ENCODE measurements at places on chromosomes 7 and 10.
A peak's percentile ranks its signal among the peaks of the same experiment; 100 is the strongest.

GRCh38 chr7:68185631-68186456 lies 1189.2 kb downstream of the TYW1 start:
- H3K4me1 ChIP-seq: no peaks in the 10 kb centered on the region
- H3K4me3 ChIP-seq: no peak overlapping the region
- no peaks in the 10 kb centered on the region for H3K27me3 ChIP-seq
- no peaks in the 10 kb centered on the region for H3K36me3 ChIP-seq
- no peak overlapping the region for H3K27ac ChIP-seq

- H3K27me3 ChIP-seq: no peaks in the 10 kb centered on the region
- H3K36me3 ChIP-seq: no peaks in the 10 kb centered on the region
- no peak for DNase-seq
- H3K4me3 ChIP-seq: no peak overlapping the region
- H3K4me1 ChIP-seq: no peaks in the 10 kb centered on the region
- no peak overlapping the region for H3K27ac ChIP-seq
Observed at GRCh38 chr7:18754766-18755165, 259.2 kb downstream of the HDAC9 start.

GRCh38 chr7:95276114-95276513 lies 48.2 kb downstream of the PON1 start:
- no peaks in the 10 kb centered on the region for H3K4me1 ChIP-seq
- H3K36me3 ChIP-seq: no peaks in the 10 kb centered on the region
- H3K27ac ChIP-seq: no peak overlapping the region
- no peak for DNase-seq

DNA sequence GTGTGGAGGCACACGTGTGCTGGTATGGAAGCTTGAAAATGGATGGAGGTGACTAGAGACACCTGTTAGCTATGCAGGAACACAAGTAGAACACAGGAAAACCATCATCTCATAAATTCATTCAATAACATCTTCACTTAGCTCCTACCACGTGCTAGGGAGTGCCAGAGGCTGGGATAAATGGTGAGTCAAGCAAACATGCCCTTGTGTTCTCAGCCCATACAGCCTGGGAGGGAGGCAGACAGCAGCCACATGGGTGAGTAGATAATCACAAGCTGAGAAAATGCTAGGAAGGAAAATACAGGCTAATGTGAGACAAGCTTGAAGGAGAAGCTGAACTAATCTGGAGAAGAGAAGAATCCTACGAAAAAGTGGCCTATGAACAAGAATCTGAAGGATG lies 468.0 kb upstream of the ZMIZ1 start:
- no peaks in the 10 kb centered on the region for H3K36me3 ChIP-seq
- H3K4me1 ChIP-seq: no peaks in the 10 kb centered on the region
- peaks cover 2% of the 10 kb centered on the region for H3K27me3 ChIP-seq
- H3K27ac ChIP-seq: no peak overlapping the region
- DNase-seq: no peak

DNA sequence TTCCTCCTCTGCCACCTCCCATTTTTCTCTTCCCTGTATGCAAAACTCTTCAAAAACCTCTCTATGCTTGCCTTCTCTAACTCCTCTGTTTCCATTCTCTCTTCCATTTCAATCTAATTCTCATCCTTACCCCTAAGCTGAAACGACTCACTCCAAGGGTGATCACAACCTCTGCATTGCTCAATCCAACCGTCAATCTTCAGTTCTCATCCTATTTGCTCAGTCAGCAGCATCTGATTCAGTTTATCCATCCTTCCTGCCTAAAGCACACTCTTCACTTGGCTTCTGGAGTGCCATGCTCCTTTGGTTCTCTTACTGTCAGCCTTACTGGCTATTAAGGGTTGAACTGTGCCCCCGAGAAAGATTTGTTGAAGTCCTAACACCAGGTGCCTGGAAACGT lies 163.5 kb upstream of the NEBL start:
- peaks cover 4% of the 10 kb centered on the region for H3K4me1 ChIP-seq
- no peaks in the 10 kb centered on the region for H3K27me3 ChIP-seq
- DNase-seq: no peak
- no peaks in the 10 kb centered on the region for H3K36me3 ChIP-seq
- H3K4me3 ChIP-seq: no peak overlapping the region
- no peak overlapping the region for H3K27ac ChIP-seq

GRCh38 chr10:130066743-130067142 lies 43.9 kb downstream of the C10orf143 start:
- no peaks in the 10 kb centered on the region for H3K27me3 ChIP-seq
- no peak overlapping the region for H3K27ac ChIP-seq
- H3K36me3 ChIP-seq: no peaks in the 10 kb centered on the region
- DNase-seq: no peak
- H3K4me1 ChIP-seq: peaks cover 4% of the 10 kb centered on the region
- H3K4me3 ChIP-seq: no peak overlapping the region

- DNase-seq: no peak
- no peaks in the 10 kb centered on the region for H3K27me3 ChIP-seq
- H3K27ac ChIP-seq: no peak overlapping the region
- H3K4me3 ChIP-seq: no peak overlapping the region
- no peaks in the 10 kb centered on the region for H3K36me3 ChIP-seq
Observed at GRCh38 chr7:136353287-136353686, 376.1 kb upstream of the MTPN start.

- no peak overlapping the region for H3K27ac ChIP-seq
- no peak for DNase-seq
- no peak overlapping the region for H3K4me3 ChIP-seq
Observed at GRCh38 chr7:46123-46829, 146.1 kb upstream of the FAM20C start.

GRCh38 chr7:15829691-15830090 lies 143.2 kb upstream of the MEOX2 start:
- no peak for DNase-seq
- H3K27me3 ChIP-seq: no peaks in the 10 kb centered on the region
- H3K36me3 ChIP-seq: no peaks in the 10 kb centered on the region
- no peaks in the 10 kb centered on the region for H3K4me1 ChIP-seq

GRCh38 chr7:155558961-155559360 lies 12.6 kb upstream of the CNPY1 start:
- no peaks in the 10 kb centered on the region for H3K36me3 ChIP-seq
- no peak overlapping the region for H3K4me3 ChIP-seq
- H3K27ac ChIP-seq: no peak overlapping the region
- DNase-seq: no peak
- no peaks in the 10 kb centered on the region for H3K4me1 ChIP-seq

DNA sequence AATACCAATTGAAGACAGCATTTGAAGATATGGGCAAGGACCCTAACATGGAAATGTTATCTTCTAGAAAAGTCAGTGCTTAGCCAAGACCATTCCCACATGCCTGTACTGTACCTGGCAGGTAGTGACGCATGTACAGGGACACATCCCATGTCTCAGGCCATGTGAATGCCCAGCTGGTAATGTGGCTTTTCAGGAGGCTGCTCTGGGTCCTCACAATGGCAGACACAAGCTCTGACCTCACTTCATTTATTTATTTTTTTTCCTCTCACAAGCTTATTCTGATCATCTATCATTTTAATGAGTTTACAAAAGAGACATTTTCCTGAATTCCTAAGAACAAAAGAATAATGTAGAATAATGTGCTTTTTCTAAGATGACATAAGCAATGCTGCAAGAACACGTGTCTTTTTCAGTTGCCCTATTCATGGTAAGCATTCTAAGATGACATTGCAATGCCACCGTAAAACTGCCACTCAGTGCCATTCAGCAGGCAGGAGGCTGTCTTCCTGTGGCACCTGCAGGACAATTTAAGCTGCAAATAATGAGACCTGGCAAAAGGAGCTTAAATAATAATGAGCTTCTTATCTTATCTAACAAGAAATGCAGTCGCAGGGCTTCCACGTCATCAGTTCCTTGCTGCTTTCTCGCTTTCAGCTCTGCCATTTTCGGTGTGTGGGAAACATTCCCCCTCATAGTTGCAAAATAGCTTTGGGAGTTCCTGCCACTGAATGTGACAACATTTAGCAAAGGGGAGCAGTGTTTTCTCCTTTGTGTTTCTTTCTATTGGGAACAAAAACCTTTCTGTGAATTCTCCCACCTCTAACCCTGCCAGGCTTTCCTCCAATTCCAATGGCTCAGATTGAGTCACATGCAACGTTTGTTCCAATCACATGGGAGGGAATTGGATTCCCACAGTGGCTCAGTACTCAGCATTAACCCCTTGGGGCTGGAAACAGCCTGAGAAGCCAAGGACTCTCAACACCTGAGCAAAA lies 113.0 kb downstream of the SEC23IP start:
- no peak overlapping the region for H3K27ac ChIP-seq
- no peaks in the 10 kb centered on the region for H3K4me1 ChIP-seq
- no peak for DNase-seq
- peaks cover 12% of the 10 kb centered on the region for H3K27me3 ChIP-seq
- no peak overlapping the region for H3K4me3 ChIP-seq

DNA sequence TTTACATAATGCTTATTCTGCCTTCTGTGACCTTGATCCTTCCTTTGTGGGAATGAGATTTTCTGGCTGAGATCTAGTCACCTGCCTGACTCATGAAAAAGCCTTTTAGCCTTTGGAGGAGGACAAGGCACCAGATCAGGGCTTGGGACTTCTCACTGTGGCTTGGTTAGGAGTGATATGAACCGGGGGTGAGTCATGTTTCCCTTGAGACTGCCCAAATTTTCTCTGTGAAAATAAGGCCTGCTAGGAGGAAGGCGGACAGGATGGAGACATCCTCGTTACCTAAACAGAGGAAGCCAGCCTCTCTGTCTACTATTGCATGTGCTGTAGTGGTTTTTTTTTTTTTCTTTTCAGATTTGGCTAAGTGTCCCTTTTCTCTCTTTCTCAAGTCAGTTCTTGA lies 57.8 kb downstream of the EVX1 start:
- no peak overlapping the region for H3K4me3 ChIP-seq
- DNase-seq: no peak
- no peaks in the 10 kb centered on the region for H3K36me3 ChIP-seq
- no peak overlapping the region for H3K27ac ChIP-seq
- H3K4me1 ChIP-seq: no peaks in the 10 kb centered on the region

- no peak for DNase-seq
- no peak overlapping the region for H3K27ac ChIP-seq
- H3K4me3 ChIP-seq: no peak overlapping the region
- H3K36me3 ChIP-seq: no peaks in the 10 kb centered on the region
- H3K27me3 ChIP-seq: no peaks in the 10 kb centered on the region
- H3K4me1 ChIP-seq: no peaks in the 10 kb centered on the region
Observed at GRCh38 chr7:420142-421093, 99.2 kb downstream of the PDGFA start.

DNA sequence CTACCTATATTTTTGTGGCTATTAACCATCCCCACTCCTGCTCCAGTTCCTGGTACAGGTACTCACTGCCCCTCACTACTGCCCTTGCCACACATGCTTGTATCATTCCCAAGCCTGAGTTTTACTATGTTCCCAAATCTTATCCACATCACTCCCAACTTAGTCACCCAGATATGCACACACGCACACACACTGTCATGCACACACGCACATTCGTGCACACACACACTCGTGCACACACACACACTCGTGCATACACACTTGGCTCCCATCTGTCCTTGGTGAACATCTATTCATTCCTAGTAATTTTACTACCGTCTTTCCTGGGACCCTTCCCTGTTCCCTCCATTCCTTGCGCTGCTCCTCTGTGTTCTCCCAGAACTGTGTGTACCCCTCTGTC lies 287.2 kb upstream of the RNF32 start:
- no peaks in the 10 kb centered on the region for H3K4me1 ChIP-seq
- no peaks in the 10 kb centered on the region for H3K27me3 ChIP-seq
- no peaks in the 10 kb centered on the region for H3K36me3 ChIP-seq

DNA sequence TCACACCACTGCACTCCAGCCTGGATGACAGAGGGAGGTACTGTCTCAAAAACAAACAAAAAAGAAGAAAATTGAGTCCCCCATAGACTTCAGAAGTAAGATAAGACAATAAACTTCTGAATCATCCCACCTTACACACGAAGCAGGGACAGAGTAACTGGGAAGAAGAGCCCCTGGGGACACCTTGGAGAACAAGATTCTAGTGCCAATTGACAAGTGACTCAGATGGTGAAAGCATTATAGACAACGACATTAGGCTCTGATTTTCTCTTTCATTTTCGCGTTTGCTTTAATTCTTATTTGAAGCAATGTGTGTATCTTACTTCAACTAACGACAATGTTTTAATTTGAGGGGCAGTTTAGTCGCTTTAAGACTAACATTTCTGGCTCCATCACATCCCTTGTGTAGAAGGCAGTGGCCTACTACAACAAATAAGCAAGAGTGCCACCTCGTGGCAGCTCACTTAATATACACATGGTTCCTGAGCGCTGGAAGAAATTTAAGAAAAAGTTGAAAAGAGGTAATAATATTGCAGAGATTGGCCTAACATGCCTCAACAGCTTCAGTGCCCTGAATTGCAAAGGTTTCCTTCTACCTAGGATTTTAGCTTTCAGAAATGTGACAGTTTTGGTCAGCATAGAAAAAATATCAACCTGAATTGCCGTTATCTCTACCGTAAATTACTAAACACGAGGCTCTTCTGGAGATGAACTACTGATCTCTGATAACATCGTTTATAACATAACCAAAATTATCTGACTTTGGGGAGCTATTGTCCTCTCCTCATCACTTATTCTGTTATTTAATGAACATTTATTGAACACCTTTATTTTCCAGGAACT lies 36.7 kb downstream of the ASNS start:
- DNase-seq: peak; percentile 70
- peaks cover 38% of the 10 kb centered on the region for H3K27me3 ChIP-seq
- no peaks in the 10 kb centered on the region for H3K4me1 ChIP-seq
- no peak overlapping the region for H3K27ac ChIP-seq
- H3K4me3 ChIP-seq: no peak overlapping the region

- no peak for DNase-seq
- no peak overlapping the region for H3K4me3 ChIP-seq
- H3K27ac ChIP-seq: no peak overlapping the region
- H3K36me3 ChIP-seq: no peaks in the 10 kb centered on the region
- H3K4me1 ChIP-seq: no peaks in the 10 kb centered on the region
Observed at GRCh38 chr7:51314726-51315125, 1.9 kb downstream of the COBL start.

DNA sequence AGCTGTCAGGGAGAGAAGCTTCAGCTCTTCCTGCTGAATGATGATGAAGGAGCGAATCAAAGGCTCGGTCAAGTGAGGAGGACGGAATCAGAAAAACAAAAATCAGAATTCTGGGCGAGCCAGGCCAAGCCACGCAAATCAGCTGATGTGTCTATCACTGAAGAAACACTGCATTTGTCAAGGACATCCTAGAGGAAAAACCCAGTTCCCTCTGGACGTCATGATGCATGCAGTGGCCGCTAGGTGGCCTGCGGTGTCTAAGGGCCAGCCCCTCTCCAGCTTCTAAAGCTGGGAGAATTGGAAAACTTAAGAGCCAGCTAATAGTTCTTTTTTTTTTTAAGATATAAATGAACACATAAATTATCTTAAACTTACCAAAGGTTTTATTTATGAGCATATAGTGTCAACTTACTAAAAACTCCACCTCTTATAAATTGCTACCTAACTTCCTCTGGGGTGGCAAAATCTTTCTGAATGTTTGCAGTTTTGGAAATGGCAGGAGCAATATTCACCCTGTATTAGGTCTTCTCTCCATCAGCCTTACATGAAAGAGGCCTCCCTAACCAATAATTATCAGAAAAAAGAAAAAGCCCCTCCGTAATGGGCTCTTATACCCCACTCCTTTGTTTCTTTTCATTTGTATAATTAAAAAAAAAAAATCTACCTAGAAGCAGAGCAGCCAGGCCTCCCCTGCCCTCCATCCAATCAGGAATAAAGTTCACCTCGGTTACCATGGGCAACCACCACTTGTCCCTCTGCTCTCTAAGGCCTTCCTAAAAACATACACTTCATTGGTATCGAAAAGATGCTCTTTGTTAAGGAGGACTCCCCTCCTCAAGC lies 186.8 kb downstream of the USP6NL start:
- H3K27ac ChIP-seq: no peak overlapping the region
- peaks cover 4% of the 10 kb centered on the region for H3K36me3 ChIP-seq
- peaks cover 7% of the 10 kb centered on the region for H3K4me1 ChIP-seq
- peaks cover 8% of the 10 kb centered on the region for H3K27me3 ChIP-seq
- no peak for DNase-seq
- no peak overlapping the region for H3K4me3 ChIP-seq
